ENCODE measurements at places on chromosomes 1 and 21.

GRCh38 chr1:167711797-167712196 is 10.0 kb upstream of the MPZL1 start:
- DNase-seq = no peak

DNA sequence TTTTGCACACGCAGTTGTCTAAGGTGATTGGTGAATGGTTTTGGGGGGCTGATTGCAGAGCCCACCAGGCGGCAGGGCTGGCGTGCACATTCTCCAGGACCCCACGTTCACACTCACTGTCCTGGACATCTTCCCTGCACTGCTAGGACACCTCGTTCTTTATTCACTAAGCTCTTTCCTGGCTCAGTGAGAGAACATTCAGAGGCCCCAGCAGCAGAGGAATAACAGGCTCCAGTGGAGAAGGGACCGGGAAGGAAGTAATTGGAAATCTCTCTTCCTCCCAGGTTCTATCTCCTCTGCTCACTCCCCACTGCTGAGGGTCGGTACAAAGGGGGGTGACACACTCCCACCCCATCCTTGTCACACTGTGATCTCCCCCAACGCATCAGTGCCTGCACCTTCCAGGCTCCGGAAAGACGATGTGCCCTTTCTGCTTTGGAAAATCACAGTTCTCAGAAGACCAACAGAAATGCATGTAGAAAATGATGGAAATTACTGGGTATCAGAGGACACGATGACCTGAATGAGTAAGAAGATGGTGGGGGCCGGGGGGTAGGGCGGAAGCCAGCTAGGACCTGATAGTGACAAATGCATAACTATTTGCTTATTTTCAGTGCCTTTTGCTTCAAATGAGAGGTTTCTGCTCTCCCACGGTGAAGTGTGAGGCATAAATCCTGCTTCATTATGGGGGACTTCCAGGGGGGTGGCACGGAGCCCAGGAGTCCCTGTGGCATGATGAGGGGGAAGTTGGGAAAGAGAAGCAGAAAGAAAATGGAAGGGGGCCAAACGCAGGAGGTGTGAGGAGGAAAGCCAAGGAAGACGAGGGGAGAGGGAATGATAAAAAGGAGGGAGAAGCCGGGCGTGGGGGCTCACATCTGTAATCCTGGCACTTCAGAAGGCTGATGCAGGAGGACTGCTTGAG is 25.2 kb upstream of the KIF26B start:
- no peak for DNase-seq

DNA sequence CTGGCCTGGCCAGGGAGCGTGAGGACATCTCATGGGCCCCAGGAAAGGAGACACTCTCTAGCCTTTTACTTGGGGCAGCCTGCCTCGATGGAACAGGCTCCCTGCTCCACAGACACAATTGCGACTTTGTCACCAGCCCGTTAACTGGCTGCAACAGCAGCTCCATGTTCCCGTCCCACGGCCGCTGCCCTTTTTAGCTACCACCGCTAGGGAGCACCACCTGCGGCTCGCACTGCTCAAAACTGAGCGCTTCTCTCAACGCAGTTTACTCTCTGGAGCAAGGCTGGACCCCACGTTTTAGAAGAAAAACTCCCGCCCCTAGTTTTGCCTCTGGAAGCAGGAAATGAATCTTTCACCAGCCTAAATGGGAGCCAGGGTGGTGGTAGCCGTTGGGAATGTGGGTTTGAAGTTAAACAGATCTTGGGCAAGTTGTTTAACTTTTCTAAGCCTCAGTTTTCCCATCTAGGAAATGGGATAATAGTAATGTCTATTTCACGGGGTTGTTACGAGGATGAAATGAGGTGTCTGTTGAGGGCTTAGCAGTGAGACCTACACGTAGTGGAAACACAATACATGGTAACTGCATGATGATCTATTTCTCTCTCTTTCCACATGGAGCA is 3.5 kb upstream of the LRRC38 start:
- no peak for DNase-seq

DNA sequence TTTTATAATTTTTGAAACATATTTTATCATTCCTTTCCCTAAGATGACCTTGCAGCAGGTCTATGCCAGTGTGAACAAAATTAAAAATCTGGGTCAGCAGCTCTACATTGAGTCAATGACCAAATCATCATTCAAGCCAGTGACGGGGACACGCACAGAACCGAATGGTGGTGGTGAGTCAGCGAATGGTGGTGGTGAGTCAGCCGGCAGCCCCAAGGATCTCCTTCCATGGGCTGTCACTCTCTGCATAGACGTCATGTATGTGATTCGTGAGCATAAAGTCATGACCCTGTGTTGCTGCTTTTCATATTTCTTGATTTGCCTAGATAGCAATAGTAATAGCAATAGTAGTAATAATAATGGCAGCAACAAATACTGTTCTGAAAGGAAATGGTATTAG is 26.3 kb downstream of the PER3 start:
- DNase-seq = no peak

DNA sequence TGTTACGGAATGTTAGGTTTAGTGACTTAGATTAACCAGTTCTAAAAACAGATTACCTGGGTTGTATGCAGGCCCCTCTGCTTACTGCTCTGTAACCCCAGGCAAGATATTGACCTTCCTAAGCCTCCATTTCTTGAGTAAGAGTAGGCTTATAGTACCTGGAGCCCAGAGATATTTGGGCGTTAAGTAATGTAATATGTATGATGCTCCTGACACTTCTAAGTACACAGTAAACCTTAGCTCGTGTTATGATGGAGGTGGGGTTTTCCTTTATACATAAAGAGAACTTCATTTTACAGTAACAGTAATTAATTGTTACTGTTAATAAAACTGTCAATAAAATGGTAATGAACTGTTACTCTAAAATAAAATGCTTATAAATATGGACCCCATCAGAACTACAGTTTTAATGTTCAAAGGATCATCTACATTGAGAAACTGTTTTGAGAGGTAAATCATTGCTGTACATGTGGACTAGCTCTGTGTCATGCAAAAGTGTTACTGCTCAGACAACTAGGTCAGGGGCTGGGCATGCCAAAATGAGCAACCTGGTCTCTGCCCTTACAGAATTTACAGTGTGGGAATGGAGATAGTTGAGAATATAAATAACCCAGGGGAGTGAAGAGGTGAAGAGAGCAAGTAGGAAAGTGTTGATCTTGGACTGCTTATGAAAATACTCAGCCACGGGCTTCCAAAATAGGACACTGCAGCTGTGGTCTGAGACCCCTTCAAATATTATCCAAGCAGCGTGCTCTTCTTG is 26.6 kb downstream of the LRRC8C start:
- DNase-seq = no peak

- DNase-seq = no peak
Observed at GRCh38 chr1:57736940-57737339, 313.1 kb upstream of the DAB1 start.

GRCh38 chr1:59079434-59080140 is 217.3 kb upstream of the FGGY start:
- DNase-seq = no peak

- DNase-seq = no peak
Observed at GRCh38 chr1:221949996-221950395, 208.1 kb upstream of the DUSP10 start.
